ENCODE measurements at places on chromosomes 4 and X.

DNA sequence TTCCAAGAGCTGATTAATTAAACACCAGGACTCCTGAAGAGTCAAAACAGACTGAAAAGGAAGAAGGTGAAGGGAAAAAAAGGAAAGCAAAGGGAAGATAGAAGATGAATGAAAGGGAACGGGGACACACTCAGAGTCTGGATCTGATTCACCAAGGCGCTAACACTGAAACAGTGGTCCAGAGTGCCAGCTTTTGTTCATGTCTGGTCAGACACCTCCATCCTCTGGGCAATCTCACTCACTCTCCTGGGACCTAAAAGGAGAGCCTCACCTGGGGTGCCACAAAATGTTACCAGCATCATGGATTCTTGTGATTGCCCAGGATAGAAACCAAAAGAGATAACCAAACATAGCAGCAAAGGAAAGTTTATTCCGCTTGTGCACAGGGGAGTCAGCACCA lies 120.3 kb upstream of the AFF2 start:
- DNase-seq = no peak

DNA sequence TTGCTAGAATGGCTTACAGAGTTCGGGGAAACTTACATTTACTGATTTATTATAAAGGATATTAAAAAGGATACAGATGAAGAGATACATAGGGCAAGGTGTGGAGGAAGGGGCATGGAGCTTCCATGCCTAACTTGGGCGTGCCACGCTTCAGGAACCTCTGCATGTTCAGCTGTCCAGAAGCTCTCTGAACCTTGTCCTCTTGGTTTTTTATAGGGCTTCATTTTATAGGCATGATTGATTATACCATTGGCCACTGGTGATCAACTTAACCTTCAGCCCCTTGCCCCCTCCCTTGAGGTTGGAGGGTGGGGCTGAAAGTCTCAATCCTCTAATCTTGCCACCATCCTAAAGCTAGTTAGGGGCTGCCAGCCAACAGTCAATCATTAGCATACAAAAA lies 10.7 kb downstream of the SMAD1 start:
- DNase-seq = no peak

- no peak for DNase-seq
These were observed 394.9 kb upstream of the BOD1L1 start for GRCh38 chr4:14022456-14022855.

DNA sequence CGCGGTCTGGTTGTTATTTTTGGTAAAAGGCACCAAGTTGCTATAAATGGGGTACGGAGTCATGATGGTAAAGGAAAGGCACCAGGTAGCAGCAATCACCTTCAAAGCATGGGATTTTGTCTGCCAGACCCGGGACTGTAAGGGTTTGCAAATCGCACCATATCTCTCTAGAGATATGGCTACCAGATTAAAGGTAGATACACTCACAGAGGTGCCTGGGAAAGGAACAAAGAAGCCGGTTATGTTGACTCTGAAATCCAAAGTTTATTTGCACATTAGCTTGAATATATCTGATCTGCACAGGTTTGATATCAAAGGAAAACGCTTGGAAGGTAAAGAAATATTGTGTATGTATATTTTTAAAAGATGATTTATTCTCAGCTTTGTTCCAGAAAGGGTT lies 4.6 kb downstream of the CCKAR start:
- no peak for DNase-seq

DNA sequence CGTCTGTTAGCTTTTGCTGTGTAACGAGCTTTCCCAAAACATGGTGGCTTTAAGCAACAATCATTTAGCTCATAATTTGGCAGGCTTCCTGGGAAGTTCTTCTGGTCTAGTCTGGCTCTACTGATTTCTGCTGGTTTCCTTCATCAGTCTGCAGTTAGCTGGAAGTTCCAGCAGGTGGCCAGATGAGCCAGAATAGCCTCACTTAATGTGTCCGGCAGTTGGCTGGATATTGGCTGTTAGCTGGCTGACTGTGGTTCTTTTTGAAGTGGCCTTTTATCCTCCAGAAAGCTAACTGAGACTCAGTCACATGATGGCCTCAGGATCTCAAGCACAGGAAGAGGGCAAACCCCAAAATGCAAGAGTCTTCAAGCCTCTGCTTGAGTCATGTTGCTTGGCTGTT lies 34.9 kb downstream of the FTHL17 start:
- DNase-seq = peak; percentile 64

- DNase-seq = no peak
These were observed 111.3 kb downstream of the CEP135 start for GRCh38 chr4:56060036-56060435.

DNA sequence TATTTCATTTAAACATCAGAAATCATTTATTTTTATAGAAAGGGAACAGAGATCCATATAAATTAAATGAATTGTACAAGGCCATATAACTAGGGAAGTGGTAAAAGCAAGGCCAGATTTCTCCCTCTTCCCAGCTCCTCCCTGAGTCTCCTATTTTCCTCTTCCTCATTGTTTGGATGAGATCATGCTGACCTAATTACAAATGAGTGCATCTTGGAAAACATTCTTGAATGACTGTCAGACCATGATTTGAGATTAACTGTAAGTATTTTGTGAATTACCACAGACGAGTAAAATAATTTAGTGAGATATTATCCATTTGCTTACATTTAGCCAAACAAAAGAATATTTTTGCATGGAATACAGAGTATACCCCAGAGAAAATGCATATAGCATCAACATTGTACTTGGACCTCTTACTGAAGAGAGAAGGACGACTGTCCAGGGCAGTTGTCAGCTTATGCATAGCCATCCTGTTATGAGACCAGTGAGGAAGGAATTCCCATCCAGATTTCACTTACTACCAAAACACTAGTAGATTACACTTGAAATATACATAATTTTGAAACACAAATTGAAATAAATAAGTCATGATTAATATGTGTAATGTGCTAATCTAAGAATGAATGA lies 47.3 kb downstream of the SLAIN2 start:
- no peak for DNase-seq

GRCh38 chr4:186702297-186702696 lies 21.4 kb downstream of the FAT1 start:
- DNase-seq = no peak

- no peak for DNase-seq
These were observed 26.7 kb upstream of the GUCY1A1 start for GRCh38 chr4:155639704-155640523.

DNA sequence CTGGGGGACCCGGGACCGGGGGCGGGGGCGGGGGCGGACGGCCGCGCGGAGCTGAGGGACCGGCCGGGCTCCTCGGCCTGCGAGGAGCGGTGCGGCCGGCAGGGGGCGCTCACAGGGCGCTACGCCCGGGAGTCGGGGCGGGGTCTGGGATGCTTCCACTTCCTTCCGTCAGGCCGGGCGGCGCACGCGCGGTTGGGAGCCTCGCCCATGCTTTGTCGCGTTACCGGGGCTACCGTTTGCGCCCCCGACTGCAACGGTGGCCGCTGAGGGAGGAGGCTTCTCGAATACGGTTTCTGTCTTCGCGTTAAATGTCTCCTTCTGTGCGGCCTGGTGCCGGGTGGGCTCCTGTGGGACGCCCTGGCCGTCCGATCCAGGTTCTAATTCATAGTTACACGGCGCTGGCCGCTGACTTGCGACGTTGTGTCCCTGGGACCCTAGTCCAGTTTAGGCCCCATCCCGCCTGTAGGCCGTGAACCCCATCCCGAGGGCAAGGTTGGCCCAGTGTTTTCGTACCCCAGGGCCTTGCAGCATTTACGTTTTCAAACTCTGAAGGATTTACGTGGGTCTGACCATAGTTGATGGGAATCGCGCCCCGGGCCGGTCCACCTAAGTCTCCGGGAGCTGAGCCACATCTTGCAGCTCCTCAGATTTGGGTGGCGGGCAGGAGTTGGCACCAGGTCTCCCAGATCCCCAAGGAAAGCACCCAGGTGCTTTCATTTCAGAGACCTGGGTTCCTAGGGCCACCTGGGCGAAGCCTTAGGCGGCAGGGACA lies 549 bp downstream of the MSL3 start:
- peak; percentile 79 for DNase-seq

DNA sequence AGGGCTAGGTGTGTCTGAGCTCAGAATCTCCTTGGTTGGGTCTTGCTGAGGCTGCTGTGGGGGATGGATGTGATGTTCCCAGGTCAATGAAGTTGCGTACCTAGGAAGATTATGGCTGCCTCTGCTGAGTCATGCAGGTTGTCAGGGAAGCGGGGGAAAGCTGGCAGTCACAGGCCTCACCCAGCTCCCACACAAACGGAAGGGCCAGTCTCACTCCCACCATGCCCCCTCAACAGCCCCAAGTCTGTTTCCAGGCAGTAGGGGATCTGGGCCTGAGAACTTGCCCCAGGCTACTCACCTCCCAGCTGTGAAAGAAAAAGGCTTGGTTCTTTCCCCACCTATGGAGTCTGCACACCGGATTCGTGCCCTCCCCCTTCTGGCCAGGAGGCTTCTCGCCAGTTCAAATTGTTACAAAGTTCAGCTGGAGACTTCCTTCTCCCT lies 72.9 kb downstream of the WDR44 start:
- no peak for DNase-seq

DNA sequence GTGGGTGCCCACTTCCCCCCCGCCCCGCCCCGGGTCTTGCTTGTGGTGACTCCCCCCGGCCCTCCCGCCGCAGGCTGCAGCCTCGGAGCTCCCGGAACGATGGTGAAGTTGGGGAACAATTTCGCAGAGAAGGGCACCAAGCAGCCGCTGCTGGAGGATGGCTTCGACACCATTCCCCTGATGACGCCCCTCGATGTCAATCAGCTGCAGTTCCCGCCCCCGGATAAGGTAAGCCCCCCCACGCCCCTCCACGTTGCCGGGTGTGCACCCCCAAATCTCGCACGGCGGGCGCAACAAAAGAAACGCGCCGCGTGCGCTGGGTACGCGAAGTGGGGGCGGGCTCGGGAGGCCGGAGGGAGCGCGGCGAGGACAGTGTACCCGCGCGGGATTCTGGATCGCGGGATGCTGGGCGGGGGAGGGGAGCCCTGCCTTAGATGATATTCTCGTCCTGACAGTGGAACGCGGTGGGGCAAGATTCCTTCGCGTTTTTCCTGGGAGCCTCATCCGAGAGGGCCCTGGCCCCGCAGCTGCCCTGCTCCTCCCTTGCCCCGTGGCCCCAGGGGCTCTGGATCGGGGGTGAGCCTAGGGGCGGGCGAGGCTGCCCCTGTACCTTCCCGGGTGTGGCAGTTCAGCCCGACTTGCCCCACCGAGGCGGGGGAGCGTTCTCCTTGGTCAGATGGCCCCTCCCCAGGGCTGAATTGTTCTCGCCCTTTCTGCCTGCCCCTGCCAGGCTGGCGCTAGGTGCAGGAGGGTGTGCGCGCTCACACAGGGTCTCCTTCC lies 819 bp downstream of the NSG1 start:
- no peak for DNase-seq

- no peak for DNase-seq
These were observed 188.8 kb downstream of the GPAT3 start for GRCh38 chr4:83724485-83725335.

GRCh38 chr4:41156574-41156973 lies 57.8 kb downstream of the APBB2 start:
- no peak for DNase-seq

DNA sequence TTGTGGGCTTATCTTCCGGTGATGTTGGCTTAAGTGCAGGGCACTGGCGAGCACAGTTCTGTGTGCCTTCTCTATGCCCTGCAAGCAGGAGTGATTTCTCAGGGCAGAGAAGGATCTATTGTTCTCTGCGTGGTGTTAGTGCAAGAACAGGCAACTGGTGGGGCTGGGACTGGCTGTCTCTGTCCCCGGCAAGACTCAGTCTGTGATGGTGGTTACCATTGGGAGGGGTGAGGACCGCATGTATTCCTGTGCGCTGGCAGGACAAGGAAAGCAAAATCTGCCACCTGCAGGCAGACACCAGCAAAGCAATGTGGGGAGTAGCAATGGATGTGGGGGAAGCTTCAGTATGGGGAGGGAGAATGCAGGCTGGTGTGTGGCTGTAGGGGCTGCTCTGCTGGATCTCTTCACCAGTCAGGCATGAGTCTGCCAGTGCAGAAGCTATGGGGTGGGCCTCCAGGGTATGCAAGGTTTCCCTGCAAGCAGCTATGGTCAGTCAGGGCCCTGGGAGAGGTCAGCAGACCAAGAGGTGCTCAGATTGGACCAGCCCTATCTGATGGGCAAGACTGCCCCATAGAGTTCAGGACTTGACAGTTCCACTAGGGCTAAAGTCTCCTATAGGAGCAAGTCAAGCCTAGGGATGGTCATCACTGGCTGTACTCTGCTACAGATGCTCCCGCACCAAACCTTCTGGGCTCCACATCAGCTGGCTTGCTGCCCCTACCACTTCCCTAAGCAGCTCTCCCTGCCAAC lies 16.8 kb downstream of the PF4 start:
- peak; percentile 45 for DNase-seq

DNA sequence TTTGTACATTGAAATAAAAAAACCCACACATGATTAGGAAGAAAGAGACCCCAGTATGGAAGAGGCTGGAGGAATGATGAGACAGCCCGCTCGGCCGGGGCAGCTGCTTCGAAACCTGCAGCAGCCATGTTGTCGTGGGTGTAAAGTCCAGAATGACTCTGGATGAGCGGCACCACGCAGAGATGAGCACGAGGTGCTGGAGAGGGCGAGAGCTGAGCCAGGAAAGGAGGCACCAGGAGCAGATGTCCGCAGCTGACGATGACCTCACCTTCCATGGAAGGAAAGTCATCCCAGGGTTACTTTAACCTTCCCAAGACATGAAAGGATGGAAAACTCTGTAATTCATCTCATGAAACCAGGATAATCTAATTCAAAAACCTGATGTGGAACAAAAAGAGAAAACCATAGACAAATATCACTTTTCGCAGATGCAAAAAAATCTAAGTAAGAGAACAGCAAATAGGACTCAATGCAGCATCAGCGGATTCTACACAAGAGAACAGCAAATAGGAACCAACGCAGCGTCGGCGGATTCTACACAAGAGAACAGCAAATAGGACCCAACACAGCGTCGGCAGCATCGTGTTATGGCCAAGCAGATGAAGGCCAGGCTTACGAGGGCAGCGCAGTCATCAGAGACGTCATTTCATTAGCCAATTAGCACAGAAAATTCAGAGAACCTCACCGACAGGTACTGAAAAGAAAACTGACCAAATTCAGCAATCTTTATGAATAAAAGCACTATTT lies 25.9 kb upstream of the SPON2 start:
- no peak for DNase-seq

DNA sequence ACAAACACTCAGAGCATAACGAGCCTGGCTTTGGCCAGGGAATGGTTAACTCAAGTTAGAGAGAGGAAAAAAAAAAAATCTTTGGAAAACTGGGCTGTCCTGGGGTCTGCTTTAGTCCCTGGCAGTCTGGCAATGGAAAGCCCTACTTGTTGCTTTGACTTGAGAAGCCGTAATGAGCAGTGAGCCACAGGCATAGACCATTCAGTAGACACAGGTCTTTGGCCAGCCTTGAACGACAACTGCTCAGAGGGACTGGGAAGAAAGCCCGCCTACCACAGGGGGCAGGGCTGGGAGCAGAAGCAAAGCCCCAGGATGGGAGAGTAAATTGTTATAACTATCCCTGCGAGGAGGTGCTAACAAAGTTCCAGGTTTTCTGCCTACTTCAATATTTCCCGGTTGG lies 25.9 kb downstream of the SLC25A43 start:
- DNase-seq = no peak

DNA sequence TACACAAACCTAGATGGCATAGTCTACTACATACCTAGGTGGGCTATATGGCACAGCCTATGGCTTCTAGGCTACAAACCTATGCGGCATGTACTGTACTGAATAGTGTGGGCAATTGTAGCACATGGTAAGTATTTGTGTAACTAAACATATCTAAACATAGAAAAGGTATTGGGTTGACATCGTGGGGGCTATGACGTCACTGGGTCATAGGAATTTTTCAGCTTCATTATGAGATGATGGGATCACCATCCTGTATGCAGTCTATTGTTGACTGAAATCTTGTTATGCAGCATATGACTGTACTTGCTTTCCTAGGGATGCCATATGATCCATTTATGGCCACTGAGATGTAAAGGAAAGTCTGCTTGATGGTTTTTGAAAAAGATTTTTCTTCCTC lies 1.9 kb upstream of the EXOC1L start:
- no peak for DNase-seq

All from HEK293T (cell line).